ENCODE measurements at places on chromosomes 11 and 22. TPM values are rescaled to one million over a fixed set of nuclear protein-coding genes. Genes with fewer than 3 reads are reported as not detected.

Gene SCGB1C1
- total RNA-seq: not detected

Gene KDM4E
- total RNA-seq: not detected

Gene ZNRF3
- total RNA-seq: 0.43 TPM

Gene SLC22A8
- total RNA-seq: not detected

Gene MUC5AC
- total RNA-seq: not detected

Gene SLC25A18
- not detected for total RNA-seq

Gene IL18BP
- total RNA-seq: 18.4 TPM

Gene KCTD17
- total RNA-seq: 39.4 TPM

Gene SCGB2A2
- not detected for total RNA-seq

Gene APOA5
- total RNA-seq: not detected

Gene PRG3
- not detected for total RNA-seq

Gene RAPSN
- total RNA-seq: 1.1 TPM

Gene SAA4
- not detected for total RNA-seq

GRCh38 chr22:31947296-31947695, 3.0 kb downstream of the YWHAH start:
- no peak for ATAC-seq
- no peaks in the 10 kb centered on the region for H3K27me3 ChIP-seq
- peaks cover 54% of the 10 kb centered on the region for H3K36me3 ChIP-seq
- H3K27ac ChIP-seq: peak overlapping the region; percentile 22

DNA sequence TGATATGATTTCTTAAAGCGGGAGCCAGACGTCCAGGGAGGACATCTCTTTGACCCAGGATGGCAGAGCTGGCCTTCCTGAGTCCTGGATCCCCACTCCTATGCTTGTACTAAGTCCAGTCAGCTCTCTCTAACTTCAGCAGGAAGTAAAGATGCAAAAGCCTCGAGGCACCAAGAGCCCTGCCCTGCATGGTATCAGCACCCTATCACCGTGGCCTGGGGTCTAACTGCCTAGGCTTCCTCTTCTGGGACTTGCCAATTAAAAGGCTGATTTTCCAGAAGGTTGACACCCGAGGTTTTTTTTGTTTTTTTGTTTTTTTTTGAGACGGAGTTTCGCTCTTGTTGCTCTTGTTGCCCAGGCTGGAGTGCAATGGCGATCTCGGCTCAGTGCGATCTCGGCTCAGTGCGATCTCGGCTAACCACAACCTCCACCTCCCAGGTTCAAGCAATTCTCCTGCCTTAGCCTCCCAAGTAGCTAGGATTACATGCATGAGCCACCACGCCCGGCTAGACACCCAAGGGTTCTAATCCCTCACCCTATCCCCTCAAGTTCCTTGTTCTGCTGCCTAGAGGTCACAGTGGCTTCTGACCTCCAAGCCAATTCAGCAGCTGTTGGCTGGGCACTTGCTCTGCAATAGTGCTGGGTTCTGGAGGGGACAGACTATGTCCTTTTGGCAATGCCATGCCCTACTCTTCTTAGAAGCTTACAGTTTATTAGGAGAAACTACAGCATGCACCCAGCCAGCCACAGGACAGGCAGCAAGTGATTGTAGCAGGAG, 50.6 kb upstream of the FTH1 start:
- no peaks in the 10 kb centered on the region for H3K27me3 ChIP-seq
- ATAC-seq: no peak
- no peak overlapping the region for H3K4me3 ChIP-seq
- no peaks in the 10 kb centered on the region for H3K36me3 ChIP-seq

- H3K27me3 ChIP-seq: no peaks in the 10 kb centered on the region
- peak overlapping the region; percentile 1 for H3K4me3 ChIP-seq
Measured at GRCh38 chr11:3894128-3894731, 38.8 kb downstream of the STIM1 start.

DNA sequence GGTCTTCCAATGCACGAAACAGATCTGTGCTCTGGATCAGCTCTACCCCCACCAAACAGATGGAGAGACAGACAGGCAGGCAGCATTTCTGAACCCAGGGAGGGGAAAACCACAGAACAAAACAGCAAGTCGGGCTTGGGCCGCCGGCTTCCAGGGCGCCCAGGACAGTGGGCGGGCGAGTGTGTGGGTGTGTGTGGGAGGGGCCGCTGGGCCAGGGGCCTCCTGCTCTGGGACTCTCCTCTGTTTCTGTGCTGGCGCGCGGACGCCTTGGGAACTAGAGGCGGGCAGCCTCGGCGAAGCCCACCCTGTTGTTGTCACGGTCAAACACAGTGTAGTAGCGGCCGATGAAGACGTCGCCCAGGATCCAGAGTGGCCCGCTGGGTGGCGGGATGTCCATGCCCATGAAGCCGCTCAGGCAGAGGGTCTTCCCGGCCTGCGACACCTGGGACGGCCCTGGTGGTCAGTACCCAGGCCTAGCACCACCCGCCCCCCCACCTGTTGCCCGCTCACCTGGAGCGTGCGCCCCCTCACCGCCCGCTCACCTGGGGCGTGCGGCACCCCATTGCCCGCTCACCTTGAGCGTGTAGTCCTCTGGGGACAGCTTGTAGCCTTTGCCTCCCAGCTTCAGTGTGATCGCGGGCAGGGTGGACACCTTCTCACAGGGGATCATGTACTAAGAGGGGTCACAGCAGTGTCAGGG, 3.0 kb upstream of the IFITM10 start:
- peaks cover 27% of the 10 kb centered on the region for H3K36me3 ChIP-seq
- no peak overlapping the region for H3K4me3 ChIP-seq
- H3K4me1 ChIP-seq: peaks cover 8% of the 10 kb centered on the region
- no peak for ATAC-seq
- peaks cover 13% of the 10 kb centered on the region for H3K27me3 ChIP-seq
- no peak overlapping the region for H3K27ac ChIP-seq

DNA sequence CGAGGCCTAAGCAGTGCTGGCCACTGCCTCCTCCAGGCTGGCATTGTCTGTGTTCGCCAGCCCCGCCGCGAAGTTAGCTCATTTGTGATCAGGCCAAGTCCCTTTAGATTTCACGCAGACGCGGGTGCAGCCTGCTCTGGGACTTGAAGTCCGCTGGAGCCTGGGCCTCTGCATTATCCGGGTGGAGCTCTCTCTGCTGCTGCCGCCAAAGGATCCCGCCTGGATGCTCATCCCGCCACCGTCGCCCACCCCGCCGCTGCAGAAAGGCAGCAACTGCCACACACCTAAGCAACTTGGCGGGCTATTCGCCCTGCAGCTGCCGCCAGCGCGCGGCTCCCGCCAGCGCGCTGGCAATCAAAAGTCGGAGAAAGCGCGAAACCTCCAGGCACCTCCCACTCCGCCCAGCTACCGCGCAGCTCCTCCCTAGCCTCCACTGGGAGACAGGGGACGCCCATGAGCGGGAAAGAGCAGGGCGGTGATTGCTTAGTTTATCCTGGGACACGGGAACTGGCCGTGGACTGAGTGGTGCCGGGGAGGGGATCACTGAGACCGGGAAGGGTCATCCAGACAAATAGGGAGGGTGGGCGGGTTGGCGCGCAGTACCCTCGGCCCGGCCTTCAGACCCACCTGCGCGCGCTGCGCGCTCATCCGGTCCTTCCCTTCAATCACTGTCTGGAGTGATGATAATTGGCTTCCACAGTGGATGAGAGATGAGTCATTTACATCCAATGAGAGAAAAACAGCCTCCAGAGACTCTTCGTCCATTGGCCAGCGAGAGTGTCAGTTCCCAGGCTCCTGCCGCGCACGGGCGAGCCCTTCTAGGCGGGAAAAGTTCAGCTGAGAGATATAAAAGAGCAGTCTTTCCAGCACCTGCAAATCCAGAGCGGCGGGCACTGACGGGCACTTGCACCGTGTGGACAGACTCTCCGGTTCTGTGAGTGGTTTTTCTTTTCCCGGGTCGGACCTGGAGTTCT, at the start of gene FAM111B:
Gene FAM111B, plus strand, starts transcription at position 875 of the 974 bp plus-strand sequence. CDS start 2,389 bp downstream, outside the sequence.
- ATAC-seq: peak; percentile 92
- peaks cover 33% of the 10 kb centered on the region for H3K4me1 ChIP-seq
- peak within 1 kb of the TSS; percentile 95 for H3K4me3 ChIP-seq
- H3K27ac ChIP-seq: peak within 1 kb of the TSS; percentile 84
- H3K27me3 ChIP-seq: no peaks in the 10 kb centered on the region
- H3K36me3 ChIP-seq: peaks cover 47% of the 10 kb centered on the region

- no peak overlapping the region for H3K27ac ChIP-seq
- peak; percentile 75 for ATAC-seq
- H3K36me3 ChIP-seq: no peaks in the 10 kb centered on the region
Measured at GRCh38 chr11:8092587-8093424, 11.8 kb downstream of the TUB start.

DNA sequence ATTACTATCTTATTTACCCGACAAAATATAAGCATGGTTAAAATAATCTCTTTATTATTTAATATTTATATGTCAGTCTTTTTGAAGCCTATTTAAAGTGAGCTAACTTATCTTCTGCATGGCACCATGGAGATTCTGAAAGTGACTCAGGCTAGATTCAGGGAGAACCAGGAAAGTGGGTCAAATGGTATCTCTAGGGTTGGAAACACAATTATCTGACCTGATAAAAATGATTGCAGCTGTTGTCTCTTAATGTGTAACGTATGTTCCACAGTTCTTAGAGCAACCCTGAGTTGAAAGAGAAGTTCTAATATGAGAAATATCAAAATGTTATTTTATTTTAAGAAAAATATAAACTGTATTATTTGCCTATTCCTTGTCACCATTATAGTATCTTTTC, 143.1 kb upstream of the CARD18 start:
- H3K4me1 ChIP-seq: no peaks in the 10 kb centered on the region
- no peak overlapping the region for H3K27ac ChIP-seq
- no peaks in the 10 kb centered on the region for H3K36me3 ChIP-seq
- no peak for ATAC-seq
- peaks cover 14% of the 10 kb centered on the region for H3K27me3 ChIP-seq

DNA sequence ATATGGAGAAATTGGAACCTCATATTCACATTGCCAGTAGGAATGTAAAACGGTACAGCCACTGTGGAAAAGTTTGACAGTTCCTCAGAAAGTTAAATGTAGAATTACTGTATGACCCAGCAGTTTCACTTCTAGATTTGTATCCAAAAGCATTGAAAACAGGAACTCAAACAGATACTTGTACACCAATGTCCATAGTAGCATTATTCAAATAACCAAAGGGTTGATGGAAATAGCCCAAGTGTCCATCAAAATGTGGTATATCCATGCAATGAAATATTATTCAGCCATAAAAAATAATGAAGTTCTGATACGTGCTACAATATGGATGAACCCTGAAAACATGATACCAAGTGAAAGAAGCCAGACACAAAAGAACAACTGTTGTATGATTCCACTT, 17.8 kb downstream of the PRRG4 start:
- H3K36me3 ChIP-seq: no peaks in the 10 kb centered on the region
- peaks cover 10% of the 10 kb centered on the region for H3K27me3 ChIP-seq
- H3K4me1 ChIP-seq: no peaks in the 10 kb centered on the region
- ATAC-seq: no peak

GRCh38 chr22:43235445-43236409, 48.8 kb upstream of the TTLL12 start:
- peaks cover 9% of the 10 kb centered on the region for H3K27me3 ChIP-seq
- peaks cover 5% of the 10 kb centered on the region for H3K4me1 ChIP-seq
- no peak for ATAC-seq
- H3K36me3 ChIP-seq: no peaks in the 10 kb centered on the region

- H3K36me3 ChIP-seq: peaks cover 53% of the 10 kb centered on the region
- no peak for ATAC-seq
- no peaks in the 10 kb centered on the region for H3K27me3 ChIP-seq
- no peak overlapping the region for H3K4me3 ChIP-seq
- peaks cover 32% of the 10 kb centered on the region for H3K4me1 ChIP-seq
- H3K27ac ChIP-seq: peak overlapping the region; percentile 48
Measured at GRCh38 chr11:70313945-70314344, 43.5 kb downstream of the PPFIA1 start.

- no peak for ATAC-seq
Measured at GRCh38 chr11:1625541-1625940, 3.6 kb upstream of the KRTAP5-4 start.

DNA sequence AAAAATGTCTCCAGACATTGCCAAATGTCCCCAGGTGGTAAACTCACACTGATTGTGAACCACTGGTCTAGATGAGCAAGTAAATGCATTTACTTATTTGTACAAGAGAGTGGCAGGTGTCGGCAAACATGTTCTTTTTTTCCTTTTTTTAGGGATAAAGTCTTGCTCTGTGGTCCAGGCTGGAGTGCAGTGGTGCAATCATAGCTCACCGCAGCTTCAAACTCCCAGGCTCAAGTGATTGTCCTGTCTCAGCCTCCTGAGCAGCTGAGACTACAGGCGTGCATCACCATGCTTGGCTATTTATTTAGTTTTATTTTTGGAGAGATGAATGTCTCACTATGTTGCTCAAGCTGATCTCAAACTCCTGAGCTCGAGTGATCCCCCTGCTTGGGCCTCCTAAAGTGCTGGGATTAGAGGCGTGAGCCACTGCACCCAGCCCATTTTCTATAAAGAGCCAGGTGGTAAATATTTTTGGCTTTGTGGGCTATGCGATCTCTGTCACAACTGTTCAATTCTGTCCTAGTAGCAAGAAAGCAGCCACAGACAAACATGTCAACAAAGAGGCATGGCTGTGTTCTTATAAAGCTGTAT, 1.4 kb downstream of the VPREB1 start:
- no peak overlapping the region for H3K4me3 ChIP-seq
- no peaks in the 10 kb centered on the region for H3K36me3 ChIP-seq
- H3K4me1 ChIP-seq: peaks cover 16% of the 10 kb centered on the region
- H3K27ac ChIP-seq: no peak overlapping the region
- no peak for ATAC-seq

DNA sequence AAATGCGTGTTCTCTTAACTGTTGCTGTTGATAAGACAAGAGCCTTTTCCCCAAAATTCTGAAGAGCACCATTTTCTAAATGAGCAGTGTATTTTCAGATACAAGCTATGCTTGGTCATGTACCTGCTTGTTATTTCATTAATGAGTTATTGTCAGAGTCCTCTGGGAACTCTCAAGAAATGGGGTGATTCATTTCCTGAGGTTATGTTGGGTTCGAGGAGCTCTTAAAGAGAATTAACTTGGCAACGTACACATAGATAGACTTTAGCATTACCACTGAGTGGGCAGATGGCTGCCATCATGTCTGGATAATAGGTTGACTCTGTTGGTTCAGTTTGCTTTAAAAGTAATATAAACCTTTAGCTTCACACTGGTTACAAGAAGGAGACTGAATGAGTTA, 87.9 kb upstream of the SORL1-AS1 start:
- H3K27me3 ChIP-seq: no peaks in the 10 kb centered on the region
- peaks cover 93% of the 10 kb centered on the region for H3K36me3 ChIP-seq
- ATAC-seq: peak; percentile 55
- peak overlapping the region; percentile 50 for H3K4me3 ChIP-seq
- peaks cover 49% of the 10 kb centered on the region for H3K4me1 ChIP-seq

- peak overlapping the region; percentile 13 for H3K27ac ChIP-seq
- peaks cover 10% of the 10 kb centered on the region for H3K4me1 ChIP-seq
- peaks cover 38% of the 10 kb centered on the region for H3K36me3 ChIP-seq
- no peaks in the 10 kb centered on the region for H3K27me3 ChIP-seq
- no peak overlapping the region for H3K4me3 ChIP-seq
- ATAC-seq: no peak
Measured at GRCh38 chr11:17855531-17856290, 121.1 kb downstream of the KCNC1 start.

GRCh38 chr11:2795491-2795991, 90.0 kb downstream of the CDKN1C start:
- H3K4me3 ChIP-seq: no peak overlapping the region
- H3K4me1 ChIP-seq: peaks cover 6% of the 10 kb centered on the region
- no peak overlapping the region for H3K27ac ChIP-seq
- no peak for ATAC-seq

All from activated T-helper 17 cell treated with anti-CD3 and anti-CD28 coated beads, Interleukin-2, amount 50 U/mL, for 72 hours (primary cell).